Activated T-helper 1 cell treated with anti-CD3 and anti-CD28 coated beads, Interleukin-12 subunit alpha, Interleukin-12 subunit beta, Interleukin-2, Interleukin-4 antibody, amounts not matched to agents 30 ng/mL and 10 ng/mL and 1 ng/mL, durations not matched to agents 14 hours and 24 hours and 36 hours (primary cell): ENCODE measurements at places on chromosomes 7 and 10. TPM values are rescaled to one million over a fixed set of nuclear protein-coding genes. Genes with fewer than 3 reads are reported as not detected.

SLC29A3 gene
- total RNA-seq = 6.6 and 6.8 TPM in 2 replicates

AS3MT gene
- 0.12 and 0.47 TPM in 2 replicates for total RNA-seq

- H3K4me3 ChIP-seq = no peak overlapping the region
- H3K4me1 ChIP-seq = no peaks in the 10 kb centered on the region
- no peaks in the 10 kb centered on the region for H3K36me3 ChIP-seq
- no peak for DNase-seq
- H3K27ac ChIP-seq = no peak overlapping the region
- H3K27me3 ChIP-seq = no peaks in the 10 kb centered on the region
Observed at GRCh38 chr7:40887099-40887498, 752.3 kb downstream of the SUGCT start.

DNA sequence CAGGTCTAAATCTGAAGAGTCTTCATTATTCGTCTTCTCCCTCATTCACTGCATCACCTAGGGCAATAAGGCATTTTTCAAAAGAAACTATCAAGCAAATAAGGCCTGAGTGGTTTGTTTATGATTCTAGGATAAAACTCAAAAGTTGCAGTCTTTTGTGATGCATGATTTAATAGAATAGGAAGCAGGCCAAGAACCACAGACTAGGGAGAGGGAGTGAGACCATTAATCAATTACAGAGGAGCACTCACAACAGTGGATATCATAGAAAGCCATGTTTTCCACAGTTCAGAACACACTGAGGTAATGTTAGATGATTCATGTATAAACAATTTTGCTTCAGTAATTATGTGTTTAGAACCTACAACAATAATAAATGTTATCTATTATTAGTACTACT is 87.8 kb upstream of the LRRTM3 start:
- H3K4me1 ChIP-seq = no peaks in the 10 kb centered on the region
- H3K27me3 ChIP-seq = no peaks in the 10 kb centered on the region
- no peak overlapping the region for H3K4me3 ChIP-seq
- DNase-seq = no peak
- no peak overlapping the region for H3K27ac ChIP-seq
- no peaks in the 10 kb centered on the region for H3K36me3 ChIP-seq

GRCh38 chr7:34438436-34438835 is 219.6 kb upstream of the NPSR1 start:
- H3K27me3 ChIP-seq = no peaks in the 10 kb centered on the region
- H3K27ac ChIP-seq = no peak overlapping the region
- no peak for DNase-seq
- no peaks in the 10 kb centered on the region for H3K4me1 ChIP-seq

GOLGA7B gene
- total RNA-seq = 0.26 and 0.29 TPM in 2 replicates

DNA sequence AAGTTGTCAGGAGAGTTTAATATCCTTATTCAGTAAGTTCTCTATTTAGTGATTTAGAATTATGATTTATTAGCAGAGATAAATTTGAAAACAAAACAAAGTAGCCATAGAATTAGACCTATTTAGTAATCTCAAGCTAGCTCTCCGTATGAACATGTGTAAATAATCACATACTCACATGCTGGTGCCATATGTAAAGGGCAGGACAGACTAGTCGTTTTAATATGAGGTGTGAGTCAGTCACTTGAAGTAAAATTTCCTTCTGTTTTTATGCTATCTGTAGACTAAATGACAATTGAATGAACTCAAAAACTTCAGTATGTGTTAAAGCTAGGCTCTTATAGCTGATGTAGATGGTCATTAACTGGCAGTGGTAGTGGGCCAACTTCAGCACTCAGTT is 67.1 kb downstream of the WAC start:
- H3K36me3 ChIP-seq = peaks cover 37% of the 10 kb centered on the region
- no peak for DNase-seq

DNA sequence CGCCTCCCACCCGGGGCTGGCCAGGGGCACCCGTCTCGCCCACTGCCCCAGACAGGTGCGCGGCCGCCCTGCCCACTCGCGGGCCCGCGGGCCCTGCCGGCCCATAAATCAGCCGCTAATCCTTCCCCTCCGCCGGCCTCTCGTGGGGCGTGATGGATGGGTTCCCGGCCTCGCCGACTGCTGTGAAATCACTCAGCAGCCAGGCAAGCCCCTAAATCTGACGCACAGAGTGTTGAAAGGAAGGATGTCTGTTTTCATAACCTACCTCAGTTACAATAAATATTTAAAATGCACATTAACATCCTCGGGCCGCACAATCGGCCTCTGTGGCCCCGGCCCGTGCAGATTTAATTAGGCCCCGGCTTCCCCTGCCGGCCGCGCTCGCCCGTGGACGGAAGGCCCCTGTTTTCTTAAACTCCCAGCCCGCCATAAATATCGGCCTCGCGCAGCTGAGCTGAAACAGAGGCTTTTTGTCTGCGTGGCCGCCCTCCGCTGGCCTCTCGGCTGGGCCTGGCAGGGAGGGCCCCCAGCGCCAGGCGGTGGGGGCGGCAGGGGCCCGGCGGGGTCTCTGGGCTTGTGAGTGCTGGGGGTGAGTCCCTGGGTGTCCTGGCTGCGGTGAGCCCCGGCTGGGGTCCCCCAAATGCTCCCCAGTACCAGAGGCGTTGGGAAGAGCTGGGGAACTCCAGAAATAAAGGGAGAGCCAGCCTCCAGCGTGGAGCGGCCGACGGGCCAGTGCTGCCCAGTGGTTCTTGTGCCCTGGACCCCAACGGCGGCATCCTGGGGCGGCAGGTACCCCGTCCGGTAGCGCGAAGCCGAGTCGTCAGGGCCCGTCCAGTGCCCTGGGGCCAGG is 90.7 kb downstream of the UNCX start:
- H3K27ac ChIP-seq = no peak overlapping the region
- H3K27me3 ChIP-seq = peaks cover 3% of the 10 kb centered on the region
- no peaks in the 10 kb centered on the region for H3K4me1 ChIP-seq
- H3K36me3 ChIP-seq = no peaks in the 10 kb centered on the region
- no peak overlapping the region for H3K4me3 ChIP-seq
- no peak for DNase-seq

DNA sequence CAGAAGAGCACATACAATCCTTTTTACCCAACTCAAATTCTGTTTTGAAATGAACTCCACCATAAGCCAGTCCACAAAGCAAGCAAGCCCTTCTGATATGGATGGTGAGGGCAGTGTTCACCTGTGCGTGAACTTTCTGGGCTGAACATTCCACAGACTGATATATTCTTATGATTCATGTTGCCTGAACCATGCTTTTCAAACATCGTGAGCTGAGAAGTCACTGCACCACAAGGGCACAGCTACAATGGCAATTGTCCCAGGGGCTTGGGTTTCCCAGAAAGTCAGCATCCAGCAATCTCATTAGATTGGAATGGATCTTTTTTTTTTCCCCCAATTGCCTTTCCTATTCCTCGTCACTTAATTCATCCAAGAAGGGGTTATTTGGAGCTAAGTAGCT is 86.9 kb upstream of the ZNF438 start:
- H3K36me3 ChIP-seq = peaks cover 7% of the 10 kb centered on the region
- no peak overlapping the region for H3K27ac ChIP-seq
- peaks cover 2% of the 10 kb centered on the region for H3K27me3 ChIP-seq
- DNase-seq = no peak

SLC13A4 gene
- total RNA-seq = not detected in 2 replicates

TMEM254 gene
- 10.8 and 12.4 TPM in 2 replicates for total RNA-seq

- H3K4me1 ChIP-seq = no peaks in the 10 kb centered on the region
- H3K36me3 ChIP-seq = no peaks in the 10 kb centered on the region
- H3K27ac ChIP-seq = no peak overlapping the region
- H3K27me3 ChIP-seq = no peaks in the 10 kb centered on the region
- no peak for DNase-seq
- no peak overlapping the region for H3K4me3 ChIP-seq
Observed at GRCh38 chr10:75547391-75548298, 116.2 kb downstream of the LRMDA start.

GRCh38 chr7:141686074-141686473 is 15.9 kb downstream of the DENND11 start:
- no peak overlapping the region for H3K4me3 ChIP-seq
- peaks cover 23% of the 10 kb centered on the region for H3K4me1 ChIP-seq
- H3K27ac ChIP-seq = no peak overlapping the region
- H3K36me3 ChIP-seq = peaks cover 46% of the 10 kb centered on the region
- H3K27me3 ChIP-seq = no peaks in the 10 kb centered on the region
- no peak for DNase-seq

NUDT13 gene
- 0.81 and 0.83 TPM in 2 replicates for total RNA-seq

GRCh38 chr10:30562787-30563186 is 66.8 kb downstream of the LYZL2 start:
- DNase-seq = peak; percentile 41
- H3K36me3 ChIP-seq = peaks cover 2% of the 10 kb centered on the region

CCL24 gene
- not detected in 2 replicates for total RNA-seq

DNA sequence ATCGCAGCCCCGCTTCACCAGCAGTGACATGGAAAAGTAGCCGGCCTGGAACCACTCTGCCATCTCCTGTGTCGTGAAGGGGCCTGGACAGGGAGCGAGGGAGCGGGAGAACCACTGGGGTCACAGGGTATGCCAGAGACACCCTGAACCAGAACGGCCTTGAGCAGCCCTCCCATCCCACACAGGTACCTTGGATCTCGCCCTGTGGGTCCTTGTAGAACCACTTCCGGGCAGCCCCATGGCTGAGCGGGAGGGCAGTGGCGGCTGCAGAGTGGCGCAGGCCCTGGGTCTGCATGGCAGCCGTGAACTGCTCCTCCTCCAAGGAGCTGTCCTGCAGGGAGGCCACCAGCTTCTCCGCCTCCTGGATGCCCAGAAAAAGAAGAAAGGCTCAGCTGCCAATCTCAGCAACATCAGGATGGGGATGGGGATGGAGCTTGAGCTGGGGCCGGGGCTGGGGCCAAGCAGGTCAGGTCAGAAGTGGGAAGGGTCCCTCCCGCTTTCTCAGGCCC is 9.5 kb downstream of the GIGYF1 start:
- H3K27me3 ChIP-seq = no peaks in the 10 kb centered on the region
- no peak overlapping the region for H3K4me3 ChIP-seq

DNA sequence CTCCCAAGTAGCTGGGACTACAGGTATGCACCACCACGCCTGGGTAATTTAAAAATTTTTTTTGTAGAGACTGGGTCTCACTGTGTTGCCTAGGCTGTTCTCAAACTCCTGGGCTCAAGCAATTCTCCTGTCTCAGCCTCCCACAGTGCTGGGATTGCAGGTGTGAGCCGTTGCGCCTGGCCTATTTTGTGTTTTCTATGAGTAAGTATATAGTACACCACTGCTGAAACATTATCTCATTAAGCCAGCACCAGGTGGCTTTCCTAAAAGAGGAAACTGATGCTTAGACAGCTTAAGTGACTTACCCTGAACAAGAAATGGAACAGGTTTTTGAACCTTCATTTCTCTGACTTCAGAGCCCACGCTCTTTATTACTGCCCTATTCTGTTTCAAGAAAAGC is 7.8 kb upstream of the PTPN12 start:
- H3K27ac ChIP-seq = no peak overlapping the region
- no peak overlapping the region for H3K4me3 ChIP-seq
- H3K4me1 ChIP-seq = peaks cover 4% of the 10 kb centered on the region
- H3K27me3 ChIP-seq = peaks cover 20% of the 10 kb centered on the region

DNA sequence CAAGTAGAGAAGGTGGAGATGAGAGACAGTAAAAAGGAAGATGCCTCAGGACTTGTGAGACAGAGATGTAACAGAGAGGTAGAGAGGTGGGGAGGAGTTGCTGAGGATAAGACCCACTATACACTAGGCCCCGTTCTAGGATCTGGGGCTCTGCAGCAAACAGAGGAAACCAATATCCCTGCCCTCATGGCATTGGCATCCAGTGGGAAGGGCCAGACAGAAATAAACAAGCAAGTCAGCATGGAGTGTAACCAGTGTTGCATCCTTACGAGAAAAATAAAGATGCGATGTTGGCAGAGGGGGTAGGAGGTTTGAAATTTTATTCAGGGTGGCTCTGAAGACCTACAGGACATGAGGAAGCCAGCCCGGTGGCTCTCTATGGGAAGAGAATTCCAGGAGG is 22.0 kb upstream of the EEPD1 start:
- H3K4me3 ChIP-seq = no peak overlapping the region
- H3K4me1 ChIP-seq = no peaks in the 10 kb centered on the region
- H3K27me3 ChIP-seq = peaks cover 2% of the 10 kb centered on the region
- H3K36me3 ChIP-seq = no peaks in the 10 kb centered on the region
- no peak overlapping the region for H3K27ac ChIP-seq

DNA sequence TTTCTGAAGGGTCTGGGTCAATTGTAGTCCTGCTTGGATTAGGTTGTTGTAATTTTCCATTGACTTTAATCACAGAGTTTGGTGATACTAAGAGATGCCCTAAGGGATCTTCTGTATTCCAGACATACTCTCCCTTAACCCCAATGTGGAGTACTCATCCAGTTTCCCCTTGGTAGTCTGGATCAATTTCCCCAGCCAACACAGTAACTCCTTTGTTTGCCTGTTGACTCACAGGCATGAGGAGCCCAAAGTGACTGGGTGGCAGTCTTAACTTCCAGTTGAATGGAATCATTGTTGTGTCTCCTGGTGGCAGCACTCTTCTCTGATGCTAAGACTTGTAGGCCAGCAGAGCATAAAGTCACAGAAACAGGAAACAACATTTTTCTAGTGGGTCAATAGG is 41.5 kb upstream of the PIK3CG start:
- peaks cover 2% of the 10 kb centered on the region for H3K27me3 ChIP-seq
- no peaks in the 10 kb centered on the region for H3K36me3 ChIP-seq
- DNase-seq = no peak
- H3K27ac ChIP-seq = no peak overlapping the region
- H3K4me3 ChIP-seq = no peak overlapping the region

DNA sequence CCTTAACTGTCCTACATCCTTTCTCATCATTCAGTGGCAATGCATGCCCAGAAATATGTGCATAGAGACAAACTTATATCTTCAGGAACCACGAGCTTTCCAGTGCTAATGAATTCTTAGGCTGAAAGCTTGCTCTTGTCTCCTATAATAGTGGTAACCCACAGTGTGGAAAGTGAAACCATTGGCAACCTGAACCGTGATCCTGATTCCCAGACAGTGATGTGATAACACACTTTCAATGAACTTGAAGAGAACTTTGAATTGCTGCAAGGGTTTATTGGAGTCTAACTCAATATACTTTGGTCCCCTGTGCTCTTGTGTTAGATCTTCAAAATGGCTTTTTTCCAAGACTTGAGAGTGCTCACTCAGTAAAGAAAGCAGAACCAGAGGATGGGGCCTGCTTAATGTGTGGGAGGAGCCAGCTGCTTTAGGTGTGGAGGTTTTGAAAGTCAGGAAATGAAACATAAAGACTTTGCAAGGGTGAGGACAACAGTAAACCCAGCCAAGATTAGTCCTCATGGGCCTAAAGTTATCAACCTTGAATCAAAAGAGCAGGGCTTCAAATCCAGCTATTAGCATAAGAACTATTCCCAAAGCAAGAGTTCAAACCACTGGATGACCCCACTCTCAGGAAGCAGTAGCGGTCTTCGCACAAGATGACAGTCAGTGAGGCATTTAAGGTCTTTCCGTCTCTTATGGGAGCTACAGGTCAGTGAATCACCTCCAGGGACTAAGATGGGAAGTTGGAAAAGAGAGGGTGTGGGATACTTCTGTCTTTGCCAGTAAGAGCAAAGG is 332.4 kb upstream of the NRP1 start:
- H3K4me1 ChIP-seq = no peaks in the 10 kb centered on the region
- no peak overlapping the region for H3K4me3 ChIP-seq
- H3K36me3 ChIP-seq = no peaks in the 10 kb centered on the region
- no peak for DNase-seq

CHN2 gene
- not detected in 2 replicates for total RNA-seq

C10orf62 gene
- total RNA-seq = not detected in 2 replicates

- H3K4me3 ChIP-seq = peak overlapping the region; percentile 93
- H3K36me3 ChIP-seq = peaks cover 23% of the 10 kb centered on the region
- H3K27ac ChIP-seq = peak overlapping the region; percentile 92
- peaks cover 62% of the 10 kb centered on the region for H3K4me1 ChIP-seq
Observed at GRCh38 chr10:13100349-13101294, 659 bp downstream of the OPTN start.
